ENCODE measurements at places on chromosomes 7 and 10.
A peak's percentile ranks its signal among the peaks of the same experiment; 100 is the strongest.

GRCh38 chr10:33596422-33596821, 262.0 kb upstream of the NRP1 start:
- DNase-seq: no peak

GRCh38 chr10:126398924-126399323, 10.6 kb upstream of the ADAM12 start:
- DNase-seq: no peak

DNA sequence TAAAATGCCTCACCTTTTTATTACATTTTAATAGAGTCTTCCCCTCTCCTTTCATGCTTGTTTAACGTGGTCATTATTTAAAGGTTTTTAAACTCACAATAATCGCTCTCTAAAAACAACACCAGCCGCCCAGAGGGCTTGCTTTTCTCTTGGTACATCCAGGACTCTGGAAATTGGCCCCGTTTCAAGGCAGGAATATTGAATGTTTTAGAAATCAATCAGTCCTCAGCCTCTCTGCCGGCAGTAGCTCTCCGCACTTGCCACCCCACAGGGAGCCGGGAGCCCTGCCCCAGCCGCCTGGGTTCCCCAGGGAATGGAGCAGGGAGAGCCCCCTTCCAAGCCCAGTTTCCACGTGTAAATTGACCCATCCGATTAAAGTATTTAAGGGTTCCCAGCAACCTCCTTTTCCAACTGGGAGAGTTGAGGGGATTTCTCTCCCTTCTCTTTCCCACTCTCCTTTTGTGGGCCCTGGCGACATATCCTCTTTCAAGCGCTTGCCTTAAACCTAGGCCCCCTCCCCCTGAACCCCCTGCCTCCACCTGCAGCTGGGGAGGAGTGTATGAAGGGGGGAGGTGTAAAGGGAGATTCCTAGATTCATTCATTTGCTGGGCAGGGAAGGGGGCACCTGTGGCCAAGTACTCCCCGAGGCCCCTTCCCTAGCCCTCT, 1.9 kb downstream of the FGF8 start:
- DNase-seq: no peak

GRCh38 chr7:98877146-98877545, 1.2 kb upstream of the TRRAP start:
- DNase-seq: no peak

GRCh38 chr10:35421553-35422178, 85.4 kb downstream of the CCNY start:
- no peak for DNase-seq

GRCh38 chr10:132631338-132631735, 93.8 kb downstream of the INPP5A start:
- DNase-seq: no peak

- no peak for DNase-seq
Measured at GRCh38 chr10:112948196-112948595, 1.9 kb upstream of the TCF7L2 start.

GRCh38 chr7:142873281-142873784, 12.2 kb downstream of the TRPV6 start:
- DNase-seq: no peak

DNA sequence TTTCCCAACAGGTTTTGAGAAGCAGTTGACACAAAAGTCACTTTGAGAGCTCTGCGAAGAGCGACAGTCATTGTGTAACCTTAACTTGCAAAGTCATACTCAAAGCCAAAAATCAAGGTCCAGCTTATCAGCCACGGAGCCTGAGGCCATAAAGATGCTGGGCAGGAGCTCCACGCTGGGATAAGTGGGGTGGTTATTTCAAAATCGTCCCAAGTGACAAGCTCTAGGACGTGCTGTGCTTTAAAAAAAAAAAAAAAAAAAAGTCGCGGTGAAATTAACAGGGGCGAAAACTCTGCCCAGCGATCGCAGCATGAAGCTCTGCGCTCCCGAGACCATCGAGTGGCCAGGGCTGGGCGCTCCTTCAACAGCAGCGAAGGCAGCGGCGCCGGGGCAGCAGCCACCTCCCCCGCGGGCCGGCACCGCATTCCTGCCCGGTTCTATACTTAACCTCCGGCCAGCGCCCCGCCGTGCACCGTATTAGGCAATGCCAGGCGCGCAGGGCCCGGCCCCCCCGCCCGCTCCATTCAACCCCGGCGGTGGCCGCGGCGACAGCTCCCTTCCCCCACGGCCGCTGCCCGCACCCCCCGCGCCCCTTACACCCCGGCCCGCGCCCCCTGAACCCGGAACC, 657 bp downstream of the HACD1 start:
- peak; percentile 4 for DNase-seq

GRCh38 chr7:127504715-127505114, 80.7 kb downstream of the GCC1 start:
- DNase-seq: no peak

GRCh38 chr7:108973075-108973474, 403.4 kb downstream of the DNAJB9 start:
- DNase-seq: no peak

GRCh38 chr10:62735464-62736167, 68.9 kb upstream of the ADO start:
- DNase-seq: no peak

- no peak for DNase-seq
Measured at GRCh38 chr10:71362141-71362540, 34.6 kb upstream of the CDH23 start.

DNA sequence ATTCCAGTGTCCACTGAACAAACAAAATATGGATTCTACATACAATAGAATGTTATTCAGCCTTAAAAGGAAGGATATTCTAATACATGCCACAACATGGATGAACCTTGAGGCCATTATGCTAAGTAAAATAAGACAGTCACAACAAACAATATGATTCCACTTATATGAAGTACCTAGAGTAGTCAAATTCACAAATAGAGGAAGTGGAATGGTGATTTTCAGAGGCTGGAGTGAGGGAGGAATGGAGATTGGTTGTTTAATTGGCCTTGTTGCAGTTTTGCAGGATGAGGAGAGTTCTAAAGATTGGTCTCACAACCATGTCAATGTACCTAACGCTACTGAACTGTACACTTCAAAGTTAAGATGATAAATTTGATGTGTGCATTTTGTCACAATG, 119.6 kb downstream of the CHN2 start:
- DNase-seq: no peak

DNA sequence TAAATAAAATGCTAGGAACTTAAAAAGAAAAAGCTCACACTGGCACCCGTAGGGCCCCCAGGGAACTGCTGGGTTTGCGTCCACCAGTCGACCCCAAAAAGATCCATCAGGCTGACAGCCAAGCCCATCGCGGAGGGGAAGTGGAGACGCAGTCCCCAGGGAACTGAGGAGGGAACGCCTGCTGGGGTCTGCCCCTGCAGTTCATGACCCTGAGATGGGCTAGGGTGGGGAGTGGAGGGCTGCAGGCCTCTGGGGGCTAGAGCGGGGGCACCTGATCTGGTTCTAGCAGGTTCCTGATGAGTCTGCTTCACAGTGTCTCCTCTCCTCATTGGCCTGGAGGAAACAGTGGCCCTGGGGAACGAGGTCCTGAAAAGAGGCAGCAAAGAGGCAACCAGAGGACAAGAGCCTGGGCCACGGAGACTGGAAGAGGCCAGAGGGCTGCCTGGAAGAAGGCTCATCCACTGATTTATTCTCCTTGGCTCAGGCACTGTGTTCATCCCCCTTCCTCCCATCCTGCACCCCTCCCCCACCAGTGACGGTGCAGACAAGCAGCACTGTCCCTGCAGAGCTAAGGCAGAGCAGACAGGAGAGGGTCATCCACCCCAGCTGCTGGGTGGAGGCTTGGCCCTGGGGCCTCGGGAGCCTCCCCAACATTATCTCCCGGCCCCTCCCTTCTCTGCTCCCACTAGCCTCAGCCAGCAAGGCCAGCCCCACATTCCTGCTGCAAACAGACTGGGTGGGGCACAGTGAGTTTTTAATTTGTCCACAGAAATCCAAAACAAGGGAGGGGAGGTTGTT, 24.7 kb upstream of the HSPA12A start:
- no peak for DNase-seq

DNA sequence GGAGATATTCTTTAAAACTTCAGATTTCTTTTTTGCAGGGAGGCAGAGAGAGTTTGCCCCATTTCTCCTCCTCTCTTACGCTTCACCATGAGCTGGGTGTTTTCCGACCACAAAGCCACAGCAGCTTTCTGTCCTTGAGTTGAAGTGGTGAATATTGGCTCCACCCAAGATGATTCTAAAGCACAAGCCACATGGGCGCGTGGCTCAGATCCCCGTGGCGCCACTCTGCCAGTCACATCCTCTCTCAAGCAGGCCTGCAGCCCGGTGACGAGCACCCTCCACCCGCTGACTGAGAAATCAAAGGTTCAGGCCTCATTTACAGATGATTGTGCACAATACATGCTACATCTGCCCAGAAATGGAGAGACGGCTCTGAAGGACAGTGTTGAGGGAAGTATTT, 27.6 kb upstream of the RNF32 start:
- no peak for DNase-seq

- no peak for DNase-seq
Measured at GRCh38 chr10:30510932-30511700, 77.1 kb downstream of the MAP3K8 start.

- DNase-seq: no peak
Measured at GRCh38 chr7:66213637-66214036, 8.5 kb downstream of the TPST1 start.

DNA sequence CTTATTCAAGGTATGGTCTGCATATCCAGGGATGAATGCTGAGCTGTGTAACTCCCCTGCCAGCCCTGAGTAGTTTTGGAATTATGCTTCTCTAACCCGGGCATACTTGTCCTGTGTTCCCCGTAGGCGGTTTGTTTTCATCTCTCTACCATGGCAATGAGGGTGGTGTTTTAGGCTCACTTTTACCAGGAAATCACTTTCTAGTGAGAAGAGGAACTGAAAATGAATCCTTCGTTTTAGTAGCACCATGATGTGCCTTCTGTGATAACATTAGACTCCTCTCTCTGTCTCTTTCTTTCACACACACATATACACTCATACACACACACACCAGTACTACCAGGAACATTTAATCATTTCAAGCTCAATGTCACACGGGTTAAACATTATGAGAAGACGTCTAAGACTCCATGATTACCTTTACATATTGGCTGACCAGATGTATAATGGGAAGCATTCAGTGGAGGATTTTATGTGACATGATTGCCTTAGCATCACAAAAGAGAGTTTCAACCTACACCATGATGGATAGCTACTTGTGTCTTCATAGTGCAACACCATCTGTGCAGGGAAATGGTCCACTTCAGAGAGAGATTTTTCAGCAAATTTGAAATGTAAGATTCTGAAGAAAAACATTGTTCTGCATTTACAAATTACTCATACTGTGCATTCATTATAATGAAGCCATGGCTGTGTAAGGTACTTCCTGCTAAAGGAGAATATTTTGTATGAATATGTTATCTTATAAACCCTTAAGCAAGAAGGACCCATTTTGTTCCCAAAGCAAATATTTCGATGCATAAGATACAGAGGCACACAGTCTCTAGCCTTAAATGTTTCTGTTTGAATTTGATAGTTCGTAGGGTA, 31.0 kb upstream of the PFKP start:
- no peak for DNase-seq

- peak; percentile 38 for DNase-seq
Measured at GRCh38 chr7:26202019-26202990, 760 bp downstream of the CBX3 start.

- no peak for DNase-seq
Measured at GRCh38 chr7:12909483-12909882, 222.1 kb downstream of the ARL4A start.

DNA sequence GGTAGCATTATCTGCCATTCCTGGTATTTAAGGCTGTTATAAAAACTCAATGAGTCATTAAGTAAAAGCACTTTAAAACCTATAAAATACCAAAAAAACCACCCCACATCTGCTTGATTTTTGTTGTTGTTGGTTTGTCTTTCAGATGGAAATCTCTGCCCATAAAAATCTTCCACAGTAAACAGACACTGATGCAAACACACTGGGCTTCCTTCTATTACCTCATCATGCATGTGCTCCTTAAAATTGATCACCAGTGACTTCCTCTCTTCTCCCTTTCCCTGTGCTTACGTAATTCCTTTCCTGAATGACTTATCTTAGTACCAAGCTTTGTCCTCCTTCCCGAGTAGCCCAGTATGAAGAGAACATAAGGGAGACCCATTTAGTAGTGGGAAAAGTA, 167.2 kb downstream of the EVX1 start:
- no peak for DNase-seq

GRCh38 chr7:105835441-105835840, 41.0 kb downstream of the ATXN7L1 start:
- DNase-seq: no peak

DNA sequence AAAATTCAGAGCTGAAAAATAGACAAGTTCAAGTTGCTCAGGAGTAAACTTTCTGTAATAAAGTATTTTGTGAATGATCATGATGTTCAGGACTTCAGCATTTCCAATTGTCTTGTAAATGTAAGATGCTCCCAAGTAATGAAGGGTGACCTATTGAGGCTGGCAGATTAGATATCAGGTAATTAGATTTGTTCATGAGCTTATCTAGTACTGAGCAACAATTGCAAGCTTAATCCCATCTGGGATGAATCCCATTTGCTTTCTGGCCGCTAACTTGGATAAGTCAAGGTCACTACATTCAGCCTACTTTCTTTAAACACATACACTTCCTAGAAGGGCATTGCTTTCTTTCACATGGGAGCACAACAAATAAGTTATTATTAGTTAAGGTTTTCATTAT, 82.4 kb upstream of the ITGB1 start:
- DNase-seq: no peak

- DNase-seq: no peak
Measured at GRCh38 chr7:11742496-11742895, 89.5 kb downstream of the THSD7A start.

DNA sequence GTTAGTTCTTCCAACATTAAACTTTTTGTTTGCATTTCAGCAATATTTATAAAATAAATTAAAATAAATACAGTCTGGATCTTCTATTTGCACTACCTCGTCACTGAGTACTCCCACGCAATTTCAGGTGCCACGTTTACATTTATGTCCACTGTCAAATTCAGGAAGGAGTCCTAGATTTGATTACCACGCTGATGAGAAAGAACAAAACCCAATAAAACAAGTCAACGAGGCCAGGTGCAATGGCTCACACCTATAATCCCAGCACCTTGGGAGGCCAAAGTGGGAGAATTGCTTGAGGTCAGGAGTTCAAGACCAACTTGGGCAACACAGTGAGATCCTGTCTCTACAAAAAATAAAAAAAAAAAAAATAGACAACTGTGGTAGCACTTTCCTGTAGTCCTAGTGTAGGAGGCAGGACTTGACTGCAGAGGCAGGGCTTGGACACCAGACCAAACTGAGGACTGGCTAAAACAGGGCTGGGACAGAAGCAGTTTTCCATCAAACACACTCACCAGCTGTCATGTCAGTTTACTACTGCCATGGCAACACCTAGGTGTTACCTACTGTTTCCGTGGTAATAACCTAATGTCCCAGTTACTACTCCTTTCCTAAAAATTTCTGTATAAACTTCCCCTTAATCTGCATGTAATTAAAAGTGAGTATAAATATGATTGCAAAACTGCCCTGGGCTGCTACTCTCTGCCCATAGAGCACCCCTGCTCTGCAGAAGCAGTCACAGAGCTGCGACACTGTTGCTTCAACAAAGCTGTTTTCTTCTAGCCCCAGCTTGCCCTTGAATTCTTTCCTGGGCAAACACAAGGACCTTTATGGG, 341.7 kb downstream of the PARD3 start:
- no peak for DNase-seq

GRCh38 chr7:43583424-43584194, 701 bp downstream of the STK17A start:
- DNase-seq: no peak
